Stimulated activated CD8-positive, alpha-beta memory T cell treated with anti-CD3 and anti-CD28 coated beads, Interleukin-15, amount 100 ng/mL, for 1 hour (primary cell): ENCODE measurements at places on chromosomes 3 and 15.

DNA sequence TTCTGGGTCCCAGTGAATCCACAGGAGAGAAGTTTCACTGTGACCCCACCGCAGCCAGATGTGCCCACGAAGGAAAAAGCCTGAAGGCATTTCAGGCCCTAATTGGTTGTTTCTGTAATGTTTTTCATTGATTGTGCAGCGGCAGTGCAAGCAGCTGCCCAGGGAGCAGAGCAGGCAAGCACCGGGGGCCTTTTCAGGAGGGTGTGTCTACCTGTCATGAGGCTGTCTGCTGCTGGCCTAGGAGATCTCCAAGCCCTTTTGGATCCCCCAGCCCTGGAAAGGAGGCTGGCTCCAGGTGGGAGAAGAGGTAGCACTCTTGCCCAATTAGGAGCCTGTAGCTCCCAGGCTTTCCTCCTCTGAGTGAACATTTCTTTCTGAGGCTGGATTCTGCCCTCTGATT, 108.8 kb downstream of the EPHB1 start:
- DNase-seq: no peak

- no peak for DNase-seq
These were observed 54.5 kb upstream of the FNDC3B start for GRCh38 chr3:171984883-171985282.

DNA sequence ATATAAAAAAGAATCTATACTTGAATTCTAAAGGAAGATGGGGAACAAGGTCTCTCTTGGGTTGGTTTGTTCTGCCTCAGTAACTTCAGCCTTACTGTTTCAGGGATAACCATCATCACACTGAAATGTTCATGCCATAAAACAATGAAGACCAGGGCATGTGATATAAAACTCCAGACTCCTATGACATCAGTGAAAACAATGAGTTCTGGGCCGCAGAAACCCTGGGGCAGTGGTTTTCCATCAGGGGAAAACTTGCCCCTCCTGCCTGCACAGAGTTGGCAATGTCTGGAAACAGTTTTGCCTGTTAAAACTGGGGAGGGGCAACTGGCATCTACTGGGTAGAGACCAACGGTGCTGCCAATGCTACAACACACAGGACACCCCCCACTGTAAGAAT, 46.8 kb downstream of the CA12 start:
- DNase-seq: no peak

GRCh38 chr3:129829640-129830039, 63.9 kb downstream of the TMCC1 start:
- no peak for DNase-seq

GRCh38 chr3:48637305-48637704, 2.0 kb upstream of the SLC26A6 start:
- no peak for DNase-seq

DNA sequence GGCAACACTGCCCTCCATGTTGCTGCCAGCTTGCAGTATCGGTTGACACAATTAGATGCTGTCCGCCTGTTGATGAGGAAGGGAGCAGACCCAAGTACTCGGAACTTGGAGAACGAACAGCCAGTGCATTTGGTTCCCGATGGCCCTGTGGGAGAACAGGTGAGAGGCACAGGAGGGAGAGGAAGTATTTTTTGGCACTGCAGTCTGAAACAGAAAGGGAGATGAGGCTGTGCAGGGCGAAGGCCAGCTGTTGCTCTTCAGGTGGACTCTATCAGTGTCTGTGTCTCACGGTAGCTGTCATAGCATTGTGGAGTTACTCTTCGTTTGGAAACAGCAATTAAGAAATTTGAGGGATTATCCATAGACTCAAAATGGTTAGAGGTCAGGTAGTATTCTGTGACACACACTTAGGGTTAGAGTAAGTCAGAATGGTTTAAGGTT, 8.0 kb downstream of the NFKBIZ start:
- no peak for DNase-seq

- DNase-seq: no peak
These were observed 111.3 kb upstream of the BCL6 start for GRCh38 chr3:187856555-187856954.

GRCh38 chr3:43838877-43839276, 148.1 kb downstream of the ABHD5 start:
- no peak for DNase-seq

DNA sequence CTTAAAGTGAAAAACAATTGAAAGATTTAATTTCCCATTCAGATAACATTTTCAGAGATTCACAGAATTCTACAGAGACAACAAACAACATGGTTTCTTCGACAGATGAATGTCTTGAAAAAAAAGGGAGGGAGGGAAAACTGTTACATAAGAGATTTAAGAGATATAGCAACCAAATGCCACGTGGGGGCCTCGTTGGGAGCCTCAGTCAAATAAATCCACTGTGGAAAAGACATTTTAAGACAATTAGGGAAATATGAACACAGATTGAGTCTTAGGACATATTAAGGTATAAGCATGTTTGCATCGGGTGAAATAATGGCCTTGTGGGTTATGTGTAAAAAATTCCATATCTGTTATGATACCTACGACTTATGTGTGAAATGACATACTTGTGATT, 5.0 kb upstream of the PRRT3 start:
- no peak for DNase-seq
